Right lobe of liver (tissue), 6 donors: ENCODE measurements at places on chromosomes 16 and 17. TPM values are rescaled to one million over a fixed set of nuclear protein-coding genes. Genes with fewer than 3 reads are reported as not detected.

DNA sequence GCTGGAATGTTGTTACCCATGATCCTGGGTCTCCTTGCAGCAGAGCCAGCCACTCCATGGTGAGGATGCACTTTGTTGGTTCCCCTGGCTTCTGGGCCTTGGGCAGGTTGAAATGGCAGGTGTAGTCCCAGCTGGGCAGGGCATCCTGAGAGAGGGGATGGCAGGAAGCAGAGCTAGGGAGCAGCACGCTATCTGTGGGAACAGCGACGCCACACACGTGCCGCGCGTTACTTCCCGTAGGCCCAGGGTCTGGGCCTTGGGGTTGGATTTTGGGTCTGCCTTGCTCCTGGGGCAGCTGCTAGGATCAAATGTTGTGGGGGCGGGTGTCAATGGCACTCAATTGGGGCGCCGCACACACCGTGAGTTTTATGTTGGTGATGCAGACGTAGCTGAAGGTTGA is 368.0 kb downstream of the CPPED1 start:
- no peak for DNase-seq

DNA sequence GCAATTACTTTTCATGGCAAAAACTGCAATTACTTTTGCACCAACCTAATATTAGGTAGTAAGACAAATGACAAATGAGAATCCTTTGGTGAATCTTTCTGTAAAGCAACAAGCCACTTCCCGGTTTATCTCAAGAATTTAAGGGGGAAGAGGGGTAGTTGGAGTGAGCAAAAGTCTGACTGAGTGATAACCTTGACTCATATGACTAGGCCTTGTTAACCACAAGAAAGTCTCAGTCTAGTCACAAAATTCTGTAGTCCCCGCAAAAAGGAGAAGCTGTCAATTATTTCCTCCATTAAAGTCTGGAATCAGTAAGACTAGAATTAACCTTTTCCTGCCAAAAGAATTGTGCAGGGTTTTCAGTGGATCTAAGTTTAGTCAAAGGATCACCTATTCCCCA is 72.2 kb upstream of the GNAO1 start:
- DNase-seq = no peak

Gene ABCC11
- 3.1 TPM for total RNA-seq

DNA sequence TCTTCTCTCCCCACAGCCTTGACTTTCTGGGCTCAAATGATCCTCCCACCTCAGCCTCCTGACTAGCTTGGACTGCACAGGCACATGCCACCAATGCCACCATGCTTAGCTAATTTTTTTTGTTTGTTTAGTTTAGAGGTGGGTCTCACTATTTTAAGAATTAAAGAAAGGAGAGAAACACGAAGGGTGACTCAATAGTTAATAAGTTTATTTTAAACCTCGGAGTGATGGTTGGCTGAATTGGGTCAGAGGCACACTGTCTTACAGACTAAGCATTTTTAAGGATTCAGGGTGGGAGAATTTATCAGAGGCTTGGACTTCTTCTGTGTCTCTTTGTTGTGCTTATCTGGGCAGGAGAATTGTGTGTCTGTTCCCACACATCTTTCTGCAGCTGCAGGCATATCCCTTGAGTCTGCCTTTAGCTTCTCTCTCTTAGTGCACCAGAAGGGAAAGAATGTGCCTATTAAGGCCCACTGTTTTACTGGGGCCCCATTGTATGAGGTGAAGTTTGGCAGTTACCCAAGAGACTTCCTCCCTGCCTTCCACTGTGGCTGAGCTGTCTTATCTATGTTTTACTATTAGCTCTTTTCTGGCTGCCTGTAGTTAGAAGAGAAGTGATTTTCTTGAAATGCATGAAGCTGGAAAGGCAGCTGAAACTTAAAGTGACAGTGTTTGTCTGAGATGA is 2172.0 kb downstream of the TP53TG3F start:
- no peak for DNase-seq

DNA sequence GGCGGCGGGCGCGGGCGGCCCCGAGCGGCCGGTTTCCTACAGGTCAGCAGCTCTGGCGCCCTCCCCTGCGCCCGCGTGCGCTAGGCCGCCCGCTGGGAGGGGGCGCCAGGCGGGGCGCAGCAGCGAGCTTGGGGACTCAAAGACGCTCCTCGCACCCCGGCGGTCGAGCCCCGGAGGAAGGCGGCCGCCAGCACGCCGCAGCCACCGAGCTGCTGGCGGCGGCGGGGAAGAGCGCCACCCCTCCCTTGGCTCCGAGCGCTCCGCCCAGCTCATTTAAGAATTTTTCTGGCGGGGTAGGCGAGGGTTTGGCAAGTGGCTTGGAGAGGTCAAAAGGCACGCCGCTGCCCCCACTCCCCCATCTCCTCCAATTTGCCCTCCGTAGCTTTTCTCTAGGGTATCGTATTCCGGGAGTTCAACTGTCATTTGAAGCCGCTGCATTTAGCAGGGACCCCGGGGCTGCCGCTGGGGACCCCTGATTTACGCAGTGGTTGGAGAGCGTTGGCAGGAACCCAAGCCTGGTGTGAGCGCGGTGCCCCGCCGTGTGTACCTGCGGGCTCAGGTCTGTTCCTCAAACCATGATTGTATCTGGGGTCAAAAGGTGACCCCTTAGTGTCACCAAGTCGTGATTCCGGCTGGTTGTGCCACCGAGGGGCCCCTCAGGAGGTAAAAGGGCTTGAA is 59.5 kb upstream of the GSE1 start:
- peak; percentile 88 for DNase-seq

DNA sequence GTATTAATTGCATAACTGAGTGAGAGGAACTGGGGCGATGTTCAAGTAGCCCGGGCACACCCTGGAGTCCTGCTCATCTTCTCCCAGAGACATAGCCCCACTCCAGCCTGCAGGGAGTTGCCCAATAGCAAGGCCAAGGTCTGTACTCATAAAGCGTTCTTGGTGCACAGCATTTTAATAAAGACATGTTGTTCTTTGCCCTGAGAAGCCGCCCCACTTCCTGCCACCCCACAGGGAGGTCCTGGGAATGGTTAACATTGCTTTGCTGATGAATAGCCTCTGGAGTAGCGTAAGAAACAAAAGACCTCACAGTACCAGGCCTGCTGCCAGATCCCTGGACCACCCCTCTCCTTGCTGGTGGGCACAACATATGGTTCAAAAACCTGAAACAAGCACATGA is 21.6 kb upstream of the CDH1 start:
- no peak for DNase-seq

DNA sequence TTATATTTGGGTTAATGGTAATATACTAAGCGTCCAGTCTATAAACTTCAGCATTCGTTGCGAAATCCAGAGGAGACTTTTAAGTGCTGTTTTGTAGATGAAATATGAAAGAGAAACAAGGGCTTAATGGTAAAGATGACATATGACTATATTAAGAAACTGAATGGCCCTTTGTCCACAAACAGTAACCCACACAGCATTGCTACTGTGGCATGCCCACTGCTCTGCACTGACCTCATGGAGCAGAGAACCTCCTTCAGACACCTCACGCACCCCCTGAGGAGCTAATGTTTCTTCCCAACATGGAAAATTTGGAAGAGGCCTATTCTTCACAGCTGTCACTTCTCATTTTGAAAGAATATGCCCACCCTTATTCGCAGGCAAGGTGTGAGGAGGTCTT is 26.7 kb downstream of the ASPA start:
- DNase-seq = no peak

DNA sequence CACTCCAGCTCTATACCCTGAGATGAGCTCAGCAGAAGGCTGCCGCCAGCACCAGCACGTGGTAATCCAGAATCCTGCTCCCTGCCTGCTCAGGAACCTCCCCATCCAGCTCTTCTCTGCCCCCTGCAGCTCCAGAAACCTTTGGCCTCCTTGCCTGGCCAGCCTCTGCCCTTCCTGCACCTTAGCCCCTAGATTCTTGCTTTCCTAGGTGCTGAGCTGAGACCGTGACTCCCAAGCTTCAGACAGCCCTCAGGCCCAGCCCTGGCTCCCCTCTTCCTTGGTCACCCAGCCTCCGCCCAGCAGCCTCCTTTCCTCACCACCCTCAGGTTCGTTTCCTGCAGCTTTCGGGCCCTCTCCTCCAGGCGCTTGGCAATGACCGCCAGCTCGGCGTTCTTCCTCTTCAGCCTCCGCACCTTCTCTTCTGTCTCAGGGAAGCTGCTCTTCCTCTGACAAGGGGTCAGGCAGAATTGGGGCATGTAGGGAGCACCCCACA is 2.6 kb downstream of the TSPOAP1 start:
- DNase-seq = peak; percentile 52

Gene TMC8
- total RNA-seq = 5.6 TPM

Gene HOXB4
- total RNA-seq = 1.1 TPM

- DNase-seq = no peak
Observed at GRCh38 chr17:65994679-65995078, 197.3 kb downstream of the CEP112 start.

DNA sequence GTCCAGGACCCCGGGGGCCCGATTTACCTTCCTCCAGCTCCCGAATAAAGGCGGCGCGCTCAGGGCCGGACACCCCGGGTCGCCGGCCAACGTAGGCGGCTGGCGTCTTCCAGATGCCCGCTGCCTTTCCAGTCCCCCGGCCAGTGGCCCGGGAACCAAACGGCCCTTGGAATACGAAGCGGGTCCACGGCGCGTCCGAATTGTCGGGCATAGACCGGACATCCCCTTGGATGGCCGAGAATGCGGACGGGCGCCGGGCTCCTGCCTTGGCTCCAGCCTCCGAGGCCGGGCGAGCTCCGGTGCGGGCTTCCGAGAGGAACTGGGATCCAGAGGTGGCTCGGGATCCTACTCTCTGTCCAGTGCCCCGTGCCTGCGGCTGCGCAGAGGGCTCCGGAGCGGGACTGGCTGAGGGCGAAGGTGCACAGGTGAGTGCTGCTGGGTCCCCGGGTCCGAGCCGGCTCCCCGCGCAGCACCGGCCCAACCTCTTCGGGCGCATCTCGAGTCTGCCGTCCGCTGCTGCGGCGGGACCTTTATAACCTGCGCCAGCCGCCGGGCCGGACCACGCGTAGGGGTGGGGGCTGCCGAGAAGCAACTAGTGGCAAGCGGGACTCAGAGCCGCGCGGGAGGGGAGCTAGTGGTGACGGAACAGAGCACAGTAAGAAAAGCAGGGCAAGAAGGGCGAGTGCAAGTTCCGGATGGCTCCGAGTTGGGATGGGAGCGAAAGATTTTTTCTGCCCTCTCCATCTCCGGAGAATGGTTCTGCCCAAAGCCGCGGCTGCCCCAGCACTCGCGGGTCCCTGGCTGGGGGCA is at the start of gene HAP1:
Gene HAP1, minus strand, starts transcription at position 505 of the 810 bp plus-strand sequence. Its CDS starts 9 bp downstream, at position 496.
- DNase-seq = no peak

DNA sequence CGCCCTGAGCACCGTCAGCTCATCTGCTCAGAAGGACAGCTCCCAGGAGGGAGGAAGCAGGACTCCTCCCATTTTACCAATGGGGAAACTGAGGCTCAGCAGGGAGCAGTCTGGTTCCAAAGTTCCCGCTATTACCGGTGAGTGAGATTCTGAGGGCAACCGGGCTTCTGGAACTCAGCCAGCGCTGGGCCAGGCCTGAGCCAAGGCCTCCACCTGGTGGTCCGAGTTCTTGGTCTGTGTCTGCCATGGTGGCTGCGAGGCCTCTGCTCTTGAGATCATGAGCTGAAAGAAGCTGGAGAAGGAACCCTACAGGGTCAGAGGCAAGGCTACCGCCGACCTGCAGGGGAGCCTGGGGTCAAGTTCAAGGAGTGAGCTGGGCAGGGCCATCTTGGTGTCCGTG is 110.8 kb upstream of the GSE1 start:
- DNase-seq = no peak

Gene DBNDD1
- 2.6 TPM for total RNA-seq

GRCh38 chr16:11051879-11052808 is 107.8 kb downstream of the CLEC16A start:
- DNase-seq = no peak

Gene MILR1
- total RNA-seq = 0.57 TPM

DNA sequence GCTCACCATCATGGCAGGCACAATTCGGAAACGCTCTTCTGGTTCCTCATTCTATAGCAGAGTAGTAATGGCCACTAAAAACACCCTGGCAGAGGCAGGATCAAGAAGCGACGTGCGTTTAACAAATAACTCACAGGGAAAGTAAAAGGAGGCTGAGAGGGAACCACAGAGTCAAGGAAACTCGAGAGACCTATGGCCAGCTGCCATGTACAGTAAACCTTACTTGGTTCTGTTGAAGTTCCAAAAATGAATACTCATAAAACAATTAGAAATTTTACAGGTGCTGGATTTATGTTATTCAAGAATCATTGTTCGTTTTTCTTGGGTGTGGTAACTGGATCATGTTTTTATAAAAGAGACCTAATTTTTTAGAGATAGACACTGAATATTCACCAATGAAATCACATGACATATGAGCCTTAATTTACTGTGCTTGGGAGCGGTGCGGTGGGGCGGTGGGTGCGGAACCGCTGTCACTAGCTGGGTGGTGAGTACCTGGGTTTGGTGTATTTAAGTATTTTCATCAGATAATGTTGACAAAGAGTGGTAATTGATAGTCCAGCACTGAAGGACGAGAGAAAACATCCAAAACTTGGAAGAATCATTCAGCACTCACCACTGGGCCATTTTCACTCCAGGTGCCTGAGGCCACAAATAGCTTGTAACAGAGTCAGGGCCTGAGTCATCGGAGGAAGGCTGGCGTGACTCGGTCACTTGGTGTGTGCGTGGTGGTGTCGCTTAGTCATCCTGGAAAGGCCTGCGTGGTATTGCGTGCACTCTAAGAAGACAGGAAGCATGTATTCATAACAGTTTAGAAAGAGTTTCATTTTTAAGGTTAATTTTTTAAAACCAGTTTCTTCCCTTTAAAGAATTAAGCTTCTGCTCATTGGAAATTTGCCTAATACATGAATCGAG is 135.4 kb upstream of the CHMP6 start:
- no peak for DNase-seq

GRCh38 chr16:65998443-65998842 is 368.0 kb upstream of the CDH5 start:
- DNase-seq = no peak

GRCh38 chr16:55480228-55480655 is 1.2 kb downstream of the MMP2 start:
- peak; percentile 53 for DNase-seq

- DNase-seq = peak; percentile 63
Observed at GRCh38 chr16:28597692-28598261, 927 bp upstream of the SULT1A2 start.

DNA sequence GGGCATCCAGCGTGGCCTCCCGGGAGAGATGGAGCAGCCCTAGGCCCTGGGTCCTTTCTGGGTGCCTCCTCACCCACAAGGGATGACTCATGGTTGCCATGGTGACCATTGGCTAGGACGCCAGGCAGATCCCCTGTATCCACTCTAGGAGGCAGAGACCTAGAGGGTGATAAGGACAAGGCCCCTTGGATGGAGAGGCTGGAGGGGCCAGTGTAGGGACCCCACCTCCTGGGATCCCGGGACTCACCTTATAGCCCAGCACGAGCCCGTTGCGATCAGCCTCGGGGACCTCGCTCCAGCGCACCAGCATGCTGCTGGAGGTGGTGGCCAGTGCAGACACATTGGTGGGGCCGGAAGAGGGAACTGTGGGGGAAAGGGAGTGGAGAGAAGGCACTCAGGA is 82.2 kb upstream of the CDC42EP4 start:
- no peak for DNase-seq

DNA sequence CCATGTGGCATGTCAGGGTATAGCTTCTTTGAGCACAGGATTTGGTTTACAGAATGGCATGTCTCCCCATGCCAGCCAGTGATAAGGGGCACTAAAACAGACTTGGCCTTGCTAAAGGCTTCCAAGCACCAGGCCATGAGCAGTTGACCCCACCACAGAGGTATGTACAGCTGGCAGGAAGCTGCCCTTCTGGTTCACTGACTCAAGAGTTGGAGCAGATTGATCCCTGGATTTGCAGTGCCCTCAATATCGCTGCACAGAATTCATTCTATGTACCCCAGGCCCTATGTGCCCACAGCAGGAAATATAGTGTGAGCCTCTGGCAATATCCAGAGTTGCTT is 24.3 kb downstream of the HLF start:
- DNase-seq = no peak
